ELF-1 (cell line): ENCODE measurements at places on chromosomes 2 and 18.

DNA sequence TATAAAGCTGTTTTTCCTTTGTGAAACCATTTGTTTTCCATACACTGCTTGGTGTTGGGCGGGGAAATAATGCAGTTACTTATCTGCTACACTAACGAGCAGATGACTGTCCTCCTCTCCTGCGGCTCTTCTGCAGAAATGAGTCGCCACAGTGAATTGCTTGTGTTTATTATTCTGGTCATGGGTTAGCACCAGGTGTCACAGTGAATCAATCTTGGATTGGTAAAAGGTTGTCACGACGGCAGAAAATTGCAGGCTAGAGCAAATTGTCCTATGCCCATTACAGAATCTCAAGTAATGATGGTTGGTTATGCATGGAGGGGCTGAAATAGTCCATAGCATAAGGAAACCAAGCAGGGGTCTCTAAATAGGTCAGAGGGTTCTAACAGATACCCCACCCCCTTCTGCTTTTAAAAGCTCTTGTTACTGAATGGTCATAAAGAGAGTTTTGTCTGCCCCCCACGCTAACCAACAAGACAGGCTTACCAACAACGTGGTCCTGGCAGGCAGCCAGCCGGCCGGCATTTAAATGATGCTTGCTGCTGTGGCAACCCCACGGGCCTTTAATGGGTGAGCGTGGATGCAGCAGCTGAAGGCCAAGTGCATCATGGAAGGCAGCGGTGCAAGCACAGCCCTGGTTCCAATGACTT, 29.5 kb downstream of the RAB31 start:
- DNase-seq: no peak

GRCh38 chr18:78240101-78240500, 739.5 kb upstream of the SALL3 start:
- no peak for DNase-seq

- peak; percentile 93 for DNase-seq
Observed at GRCh38 chr18:3603421-3604234, 153.7 kb downstream of the TGIF1 start.

DNA sequence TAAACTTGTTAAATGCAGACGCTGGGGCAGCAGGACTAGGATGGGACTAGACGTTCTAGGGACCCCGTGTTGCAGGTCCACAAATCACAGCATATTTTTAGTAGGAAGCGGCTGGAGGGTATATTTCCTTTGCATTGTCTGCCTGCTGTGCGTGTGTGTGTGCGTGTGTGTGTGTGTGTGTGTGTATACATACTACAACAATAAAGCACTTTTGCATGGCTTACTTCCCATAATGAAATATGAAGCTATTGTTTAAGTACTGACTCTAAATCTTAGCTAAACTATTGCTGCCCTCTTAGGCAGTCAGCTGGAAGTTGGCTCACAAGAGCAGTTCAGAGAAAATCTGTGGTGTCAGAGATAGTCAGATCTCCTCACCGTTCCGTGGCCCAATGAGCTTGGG, 133.4 kb downstream of the CABLES1 start:
- no peak for DNase-seq

GRCh38 chr18:5467671-5468070, 76.1 kb downstream of the EPB41L3 start:
- no peak for DNase-seq

DNA sequence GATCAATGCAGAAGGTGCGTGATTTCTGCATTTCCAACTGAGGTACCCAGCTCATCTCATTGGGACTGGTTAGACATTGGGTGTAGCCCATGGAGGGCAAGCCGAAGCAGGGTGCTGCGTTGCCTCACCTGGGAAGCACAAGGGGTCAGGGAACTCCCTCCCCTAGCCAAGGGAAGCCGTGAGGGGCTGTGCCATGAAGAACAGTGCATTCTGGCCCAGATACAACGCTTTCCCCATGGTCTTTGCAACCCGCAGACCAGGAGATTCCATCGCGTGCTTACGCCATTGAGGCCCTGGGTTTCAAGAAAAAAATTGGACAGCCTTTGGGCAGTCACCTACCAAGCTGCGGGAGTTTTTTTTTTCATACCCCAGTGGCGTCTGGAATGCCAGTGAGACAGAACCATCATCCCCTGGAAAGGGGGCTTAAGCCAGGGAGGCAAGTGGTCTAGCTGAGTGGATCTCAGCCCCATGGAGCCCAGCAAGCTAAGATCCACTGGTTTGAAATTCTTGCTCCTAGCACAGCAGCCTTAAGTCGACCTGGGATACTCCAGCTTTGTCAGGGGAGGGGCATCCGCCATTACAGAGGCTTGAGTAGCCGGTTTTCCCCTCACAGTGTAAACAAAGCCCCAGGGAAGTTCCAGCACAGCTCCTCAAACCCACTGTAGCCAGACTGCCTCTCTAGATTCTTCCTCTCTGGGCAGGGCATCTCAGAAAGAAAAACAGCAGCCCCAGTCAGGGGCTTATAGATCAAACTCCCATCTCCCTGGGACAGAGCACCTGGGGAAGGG, 21.7 kb downstream of the TFPI start:
- peak; percentile 93 for DNase-seq

- DNase-seq: peak; percentile 95
Observed at GRCh38 chr2:85259101-85259590, 68.6 kb downstream of the TGOLN2 start.

- no peak for DNase-seq
Observed at GRCh38 chr2:45128580-45128997, 119.3 kb upstream of the SIX2 start.

- no peak for DNase-seq
Observed at GRCh38 chr2:230472621-230473018, 56.6 kb downstream of the SP100 start.

GRCh38 chr2:156279446-156280150, 52.9 kb downstream of the NR4A2 start:
- no peak for DNase-seq

DNA sequence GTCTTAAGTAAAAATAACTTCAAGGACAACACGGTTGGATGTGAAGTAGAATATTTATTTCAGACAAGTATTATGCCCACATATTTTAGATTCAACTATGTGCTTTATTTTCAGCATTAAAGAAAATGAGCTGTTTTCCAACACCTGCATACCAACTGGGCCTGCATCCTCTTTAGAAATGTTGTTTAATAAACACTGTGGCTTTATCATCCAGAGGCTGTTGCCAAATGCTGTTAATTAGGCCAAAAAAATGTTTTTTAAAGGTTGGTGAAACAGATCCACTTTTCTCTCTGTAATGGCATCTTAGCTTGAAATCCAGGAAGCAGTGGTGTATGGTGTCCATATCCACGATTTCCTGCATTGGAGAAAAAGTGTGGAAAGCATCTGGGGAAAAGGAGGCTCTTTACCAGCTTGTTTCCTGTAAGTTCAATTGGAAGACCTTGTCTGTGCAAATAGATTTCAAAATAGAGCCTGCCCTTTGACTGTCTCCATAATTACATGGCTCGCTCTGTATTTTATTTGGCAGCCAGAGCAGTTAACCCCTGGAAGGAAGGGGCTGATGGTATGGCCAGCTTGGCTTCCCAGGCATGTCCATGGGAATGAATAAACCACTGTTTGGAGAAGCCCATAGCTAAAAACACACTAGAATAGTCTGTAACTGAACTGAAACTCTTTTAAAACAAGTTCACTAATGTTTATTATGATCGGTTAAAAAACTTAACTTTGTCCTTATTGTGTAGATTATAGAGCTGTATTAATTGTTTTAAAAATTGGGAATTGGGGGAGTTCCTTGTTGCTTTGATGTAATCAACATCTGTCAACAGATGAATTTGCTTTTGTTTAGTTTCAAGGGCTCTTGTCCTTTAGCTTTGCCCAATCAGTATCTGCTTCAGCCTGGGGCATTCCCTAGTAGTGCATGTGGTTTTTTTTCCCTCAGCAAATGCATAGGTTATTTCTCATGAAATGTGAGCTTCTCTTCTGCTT, 33.0 kb upstream of the DLX1 start:
- DNase-seq: peak; percentile 15

DNA sequence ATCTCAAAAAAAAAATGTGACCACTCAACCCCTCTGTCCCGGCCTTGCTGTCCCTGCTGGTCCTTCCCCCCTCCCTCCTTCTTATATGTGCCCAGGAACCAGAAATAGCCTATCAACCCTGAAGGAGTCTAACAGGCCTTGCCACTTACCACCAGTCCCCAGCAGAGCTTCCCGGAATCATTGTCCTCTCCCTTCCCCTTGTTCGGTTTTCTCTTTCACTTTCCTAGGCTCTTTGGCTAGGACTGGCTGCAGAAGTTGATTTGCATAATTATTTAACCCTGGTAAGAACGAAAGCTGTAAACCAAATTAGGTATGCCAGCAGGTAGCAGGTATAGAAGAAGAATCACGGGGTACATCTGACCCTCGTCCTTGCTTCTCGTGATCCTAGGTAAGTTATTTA, 72.6 kb upstream of the ZNF532 start:
- DNase-seq: no peak

DNA sequence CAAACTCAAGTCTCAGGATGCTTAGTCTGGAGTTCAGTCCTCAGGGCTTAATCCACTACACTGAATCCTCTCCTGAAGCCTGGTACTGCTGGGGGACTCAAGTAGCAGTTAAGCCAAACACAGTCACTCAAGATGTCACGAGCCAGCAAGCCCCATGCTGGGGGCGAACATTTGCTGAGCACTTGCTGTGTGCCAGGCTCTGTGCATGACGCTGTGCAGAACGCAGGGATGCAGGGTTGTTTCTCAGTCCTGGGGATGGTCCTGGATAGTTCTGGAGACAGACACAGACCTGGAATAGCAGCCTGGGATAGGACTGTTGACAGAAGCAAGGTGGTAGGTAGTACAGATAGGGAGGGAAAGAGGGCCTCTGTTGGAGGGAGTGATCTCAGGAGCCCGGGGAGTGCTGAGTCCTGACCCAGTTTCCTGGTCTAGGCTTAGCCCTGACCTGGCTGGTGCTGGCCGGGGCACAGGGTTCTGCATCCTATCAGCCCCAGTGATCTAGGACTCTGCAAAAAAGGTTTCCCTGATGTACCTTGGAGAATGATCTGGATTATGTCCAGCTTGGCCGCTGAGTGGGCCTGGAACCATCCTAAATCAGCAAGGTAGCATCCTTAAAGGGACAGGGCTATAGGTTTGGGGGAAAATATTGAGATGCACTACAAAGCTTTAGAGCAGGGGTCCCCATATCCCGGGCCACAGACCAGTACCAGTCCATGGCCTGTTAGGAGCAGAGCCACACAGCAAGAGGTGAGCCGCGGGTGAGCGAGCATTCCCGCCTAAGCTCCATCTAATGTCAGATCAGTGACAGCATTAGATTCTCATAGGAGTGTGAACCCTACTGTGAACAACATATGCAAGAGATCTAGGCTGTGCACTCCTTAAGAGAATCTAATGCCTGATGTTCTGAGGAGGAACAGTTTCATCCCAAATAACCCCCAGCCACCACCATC, 54.7 kb upstream of the OTOF start:
- DNase-seq: no peak

GRCh38 chr2:71534201-71534600, 80.8 kb downstream of the DYSF start:
- no peak for DNase-seq

- DNase-seq: no peak
Observed at GRCh38 chr2:231854616-231855125, 68.4 kb downstream of the COPS7B start.
